ENCODE measurements at places on chromosomes 6 and 20.

GRCh38 chr20:3612795-3613572, 50.2 kb downstream of the GFRA4 start:
- DNase-seq, result no peak

DNA sequence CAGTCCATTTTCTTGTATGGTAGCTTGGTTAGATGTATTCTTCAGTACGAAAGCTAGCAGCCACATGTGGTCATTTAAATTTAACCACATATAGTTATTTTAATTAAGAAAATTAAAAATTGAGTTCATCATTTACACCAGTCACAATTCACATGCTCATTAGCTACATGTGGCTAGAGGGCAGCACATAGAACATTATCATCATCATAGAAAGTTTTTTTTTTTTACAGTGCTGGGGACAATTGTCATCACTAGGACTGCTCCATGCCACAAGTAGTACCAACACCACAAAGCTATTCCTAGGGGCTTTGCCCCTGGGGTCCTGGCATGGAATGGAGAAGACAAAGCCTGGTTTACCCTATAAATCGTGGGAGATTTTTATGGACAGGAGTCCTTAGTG, 30.5 kb downstream of the PLCB4 start:
- DNase-seq, result no peak

- DNase-seq, result no peak
Observed at GRCh38 chr20:38975539-38976120, 13.5 kb downstream of the DHX35 start.

DNA sequence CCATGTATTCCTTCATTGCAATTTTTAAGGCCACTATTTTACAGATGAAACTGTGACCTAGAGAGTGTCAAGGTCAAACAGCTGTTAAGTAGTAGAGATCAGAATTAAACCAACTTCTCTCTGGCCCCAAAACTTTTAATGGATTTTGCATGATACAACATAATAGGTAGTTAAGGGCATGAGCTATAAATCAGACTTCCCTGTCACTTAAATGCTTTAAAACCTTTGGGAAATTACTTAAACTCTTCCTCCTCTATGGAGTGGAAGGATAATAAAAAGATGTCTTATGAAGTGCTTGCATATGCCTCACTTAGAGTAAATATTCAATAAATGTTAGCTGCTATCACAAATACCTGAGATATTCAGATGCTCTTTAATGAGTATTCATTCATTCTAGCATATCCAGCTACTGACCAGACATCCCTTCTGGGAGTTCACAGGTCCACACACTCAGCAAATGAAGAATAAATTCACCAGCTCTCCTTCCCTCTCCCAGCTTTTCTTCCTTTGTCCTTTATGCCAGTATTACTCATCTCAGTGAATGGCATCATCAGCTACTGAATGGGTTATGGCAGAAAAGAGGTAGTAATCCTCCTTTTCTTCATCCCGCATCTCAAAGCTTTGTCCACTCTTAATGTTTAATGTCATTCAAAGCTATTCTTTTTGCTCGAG, 36.2 kb downstream of the EYA4 start:
- DNase-seq, result no peak

- no peak for DNase-seq
Observed at GRCh38 chr6:73349311-73349710, 4.8 kb downstream of the DPPA5 start.

- no peak for DNase-seq
Observed at GRCh38 chr6:163408352-163408991, 6.0 kb upstream of the QKI start.
